ENCODE measurements at places on chromosomes 7 and 10.

GRCh38 chr10:104906112-104906511, 265.0 kb downstream of the SORCS3 start:
- no peak for DNase-seq

DNA sequence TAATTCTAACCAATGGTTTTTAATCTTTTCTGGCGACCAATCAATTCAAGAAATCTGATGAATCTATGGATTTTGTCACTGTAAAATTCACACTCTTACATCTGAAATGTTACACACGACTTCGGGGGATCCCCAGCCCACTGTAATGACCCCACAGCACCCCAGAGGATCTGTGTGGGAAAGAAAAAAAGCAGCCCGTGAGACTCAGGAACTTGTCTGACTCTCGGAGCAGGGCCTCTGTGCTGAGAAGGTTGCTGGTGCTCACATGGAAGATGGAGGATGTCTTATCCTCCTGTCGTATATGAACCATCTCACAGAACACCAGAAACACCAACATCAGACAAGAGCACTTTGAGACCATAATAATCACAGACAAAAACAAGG, 228.4 kb upstream of the INHBA start:
- no peak for DNase-seq

GRCh38 chr7:18647582-18647981, 152.0 kb downstream of the HDAC9 start:
- DNase-seq = no peak

GRCh38 chr7:27462575-27463270, 200.0 kb downstream of the HIBADH start:
- no peak for DNase-seq

GRCh38 chr7:71329030-71329660, 197.2 kb downstream of the GALNT17 start:
- DNase-seq = no peak

GRCh38 chr7:30545791-30546555, 41.3 kb upstream of the GGCT start:
- DNase-seq = no peak

DNA sequence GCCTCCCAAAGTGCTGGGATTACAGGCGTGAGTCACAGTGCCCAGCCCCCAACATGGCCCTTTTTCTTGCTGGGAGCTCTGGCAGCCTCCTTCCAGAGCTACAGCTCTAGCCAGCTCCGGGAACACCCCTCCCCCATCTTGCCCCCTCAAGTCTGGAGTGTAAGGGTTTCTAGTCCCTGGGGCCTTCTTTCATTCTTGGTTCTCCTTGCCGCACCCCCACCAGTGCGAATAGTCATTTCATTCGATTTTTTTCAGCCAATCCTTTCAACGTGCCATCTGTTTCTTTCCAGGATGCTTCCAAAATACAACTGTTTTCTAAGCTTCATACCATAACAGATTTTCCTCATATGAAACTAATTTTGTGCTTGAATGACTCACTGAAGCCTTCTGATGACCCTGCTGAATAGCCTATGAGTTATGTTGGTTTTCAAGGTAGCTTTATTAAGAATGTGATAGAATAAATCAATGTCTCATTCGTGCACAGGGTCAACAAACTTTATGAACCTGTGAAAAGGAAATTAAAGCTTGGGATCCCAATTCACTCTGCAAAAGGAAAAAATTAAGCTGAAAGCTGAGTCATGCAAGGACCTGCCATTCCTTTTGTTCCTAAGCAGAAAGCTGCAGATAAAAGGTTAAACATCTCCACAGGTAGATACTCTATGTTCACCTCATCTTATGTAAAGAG, 38.6 kb downstream of the CDC14C start:
- DNase-seq = no peak

DNA sequence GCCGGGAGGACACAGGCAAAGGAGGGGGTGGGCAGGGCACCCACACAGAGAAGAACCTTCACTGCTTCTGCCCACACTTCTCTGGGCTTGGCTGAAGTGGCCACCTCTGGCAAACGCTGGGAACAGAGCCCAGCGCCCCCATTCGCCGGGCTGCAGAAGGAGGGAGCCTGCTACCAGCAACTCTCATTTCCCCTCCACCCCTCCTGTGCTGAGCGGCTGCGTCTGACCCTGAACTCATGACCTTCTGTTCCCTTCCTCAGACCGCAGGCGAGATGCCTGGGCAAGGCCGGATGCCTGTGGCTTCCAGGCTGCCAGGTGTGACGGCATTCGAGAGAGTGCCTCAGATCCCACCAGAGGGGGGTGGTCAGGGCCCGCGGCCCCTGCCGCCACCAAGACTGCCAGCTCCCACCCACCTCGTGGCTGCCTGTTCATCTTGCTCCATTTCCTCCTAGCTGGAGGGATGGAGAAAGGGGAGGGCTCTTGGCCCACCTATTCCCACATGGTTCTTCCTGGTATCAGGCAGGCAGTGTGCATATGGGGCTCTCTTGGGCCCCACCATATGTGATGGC, 19.8 kb downstream of the DNAJB12 start:
- peak; percentile 94 for DNase-seq

DNA sequence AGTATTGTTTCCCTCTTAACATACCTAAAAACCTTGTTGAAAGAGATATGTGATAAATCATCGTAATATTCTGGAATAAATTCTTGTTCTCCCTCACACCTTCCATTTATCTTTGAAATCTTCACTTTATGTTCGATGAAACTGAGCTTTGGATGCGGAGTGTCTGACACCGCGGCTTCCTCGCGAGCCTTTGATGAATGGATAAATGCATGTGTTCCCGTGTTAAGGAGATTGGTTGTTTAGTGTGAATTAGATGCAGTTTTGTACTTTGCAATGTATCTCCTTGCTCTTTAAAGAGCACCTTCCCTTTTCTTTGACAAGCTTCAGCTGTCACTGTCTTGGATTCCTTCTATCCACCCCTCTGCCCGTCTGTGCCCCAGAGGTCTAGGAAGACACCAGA, 138.1 kb downstream of the DOCK1 start:
- DNase-seq = no peak

DNA sequence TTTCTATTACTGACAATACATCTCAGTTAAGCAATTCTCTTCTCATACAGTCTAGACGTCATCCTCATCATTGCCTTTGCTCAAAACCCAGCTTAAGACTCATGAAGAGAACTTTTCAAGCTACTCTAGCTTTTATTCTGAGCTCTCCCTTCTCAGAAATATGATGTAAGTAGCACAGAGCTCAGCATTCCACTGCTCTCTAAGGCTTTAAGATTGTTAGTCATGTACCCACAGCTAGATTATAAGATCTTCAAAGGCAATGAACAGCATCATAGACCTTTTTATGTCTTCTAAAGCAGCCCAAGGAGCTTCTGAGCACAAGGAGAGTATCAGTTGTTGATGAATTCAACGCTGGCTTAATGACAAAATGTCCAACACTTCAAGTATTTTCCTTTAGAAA, 119.3 kb downstream of the NRP1 start:
- DNase-seq = no peak

GRCh38 chr7:77247206-77247850, 47.7 kb upstream of the FGL2 start:
- peak; percentile 92 for DNase-seq

DNA sequence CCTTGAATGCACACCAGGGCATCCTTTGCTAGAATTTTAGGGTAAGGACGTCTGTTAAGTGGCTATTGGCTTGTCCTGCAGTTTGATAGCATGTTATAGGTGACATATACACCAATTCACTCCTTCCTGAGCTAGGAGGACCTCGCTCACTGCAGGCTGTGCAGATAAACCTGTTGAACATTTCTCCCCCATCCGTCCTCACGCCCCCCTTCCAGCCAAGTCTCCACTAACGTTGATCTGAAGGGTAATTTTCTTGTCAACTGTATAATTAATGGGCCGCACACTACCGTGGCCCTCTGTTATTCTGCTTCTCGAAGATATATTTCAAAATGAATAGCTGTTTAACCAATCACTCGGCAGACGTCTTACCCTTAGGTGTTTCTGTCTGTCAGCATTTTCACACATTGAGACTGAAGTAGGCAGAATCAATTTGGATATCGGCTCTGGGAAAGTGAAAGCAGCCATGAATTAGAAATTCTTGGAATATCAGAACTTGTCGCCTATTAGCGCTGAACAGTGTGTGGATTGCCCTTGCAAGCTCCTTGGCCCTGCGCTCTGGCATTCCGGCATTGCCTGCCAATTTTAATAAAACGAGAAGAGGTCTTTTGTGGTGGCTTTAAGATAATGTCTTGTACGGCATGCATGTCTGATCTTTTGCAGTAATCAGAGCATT, 905.3 kb downstream of the TYW1 start:
- DNase-seq = no peak

- DNase-seq = no peak
Measured at GRCh38 chr10:110775020-110775375, 96.7 kb upstream of the PDCD4 start.

DNA sequence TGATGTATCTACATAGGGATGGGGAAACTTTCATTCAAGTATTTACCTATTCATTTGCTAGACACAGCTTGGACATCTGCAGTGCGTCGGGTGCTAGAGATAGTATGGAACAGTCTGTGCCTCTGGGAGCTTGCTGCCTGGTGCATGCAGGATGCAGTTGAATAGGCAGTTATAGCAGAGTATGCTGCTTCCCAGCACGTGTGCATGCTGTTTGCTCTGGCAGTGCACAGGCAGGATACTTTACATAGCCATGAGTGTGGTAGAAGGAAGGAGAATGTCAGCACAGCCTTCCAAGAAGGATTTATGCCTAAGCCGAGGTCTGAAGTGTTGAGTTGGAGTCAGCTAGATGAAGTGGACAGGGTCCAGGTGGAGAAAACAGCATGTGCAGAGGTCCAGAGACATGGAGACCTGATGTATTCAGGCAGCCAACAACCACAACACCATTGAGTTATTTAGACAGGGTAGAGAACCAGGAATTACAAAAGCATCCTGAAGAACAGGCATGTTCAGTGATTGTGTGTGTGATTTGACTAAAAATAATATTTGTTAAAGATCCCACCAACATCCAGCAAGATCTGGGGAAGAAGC, 8.1 kb downstream of the MAP3K8 start:
- DNase-seq = no peak

GRCh38 chr7:39948375-39948955, 1.6 kb upstream of the CDK13 start:
- peak; percentile 58 for DNase-seq

DNA sequence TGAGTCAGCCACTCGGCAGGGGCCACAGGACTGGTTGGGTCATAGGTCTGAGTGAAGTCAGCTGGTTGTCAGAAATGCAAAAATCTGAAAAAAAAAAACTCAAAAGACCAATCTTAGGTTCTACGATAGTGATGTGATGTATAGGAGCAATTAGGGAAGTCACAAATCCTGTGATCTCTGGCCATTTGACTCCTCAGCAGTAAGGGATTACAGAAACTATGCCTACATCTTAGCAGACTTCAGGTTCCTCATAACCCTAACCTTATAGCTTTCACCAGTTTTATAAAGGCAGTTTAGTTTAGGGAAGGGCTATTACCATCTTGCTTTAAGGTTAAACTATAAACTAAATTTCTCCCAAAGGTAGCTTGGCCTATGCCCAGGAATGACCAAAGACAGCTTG, 163.1 kb upstream of the HGF start:
- DNase-seq = no peak

DNA sequence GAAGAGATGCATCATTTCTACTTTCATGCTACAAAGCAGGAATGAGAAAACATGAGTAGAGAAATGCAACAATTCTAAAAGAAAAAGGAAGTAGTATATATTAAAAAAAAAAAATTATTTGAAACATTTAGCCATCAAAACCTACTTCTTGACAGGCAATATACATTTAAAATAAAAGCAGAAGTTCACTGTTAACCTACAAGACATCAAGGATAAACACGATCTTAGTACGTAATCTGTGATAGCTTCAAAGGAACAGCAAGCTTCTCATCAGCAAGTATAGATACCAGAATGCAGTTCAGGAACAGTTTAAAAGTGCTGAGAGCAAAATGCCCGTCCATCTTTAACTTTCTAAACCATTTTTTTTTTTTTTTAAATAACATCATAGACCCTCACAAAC, 36.9 kb downstream of the MALSU1 start:
- DNase-seq = no peak

DNA sequence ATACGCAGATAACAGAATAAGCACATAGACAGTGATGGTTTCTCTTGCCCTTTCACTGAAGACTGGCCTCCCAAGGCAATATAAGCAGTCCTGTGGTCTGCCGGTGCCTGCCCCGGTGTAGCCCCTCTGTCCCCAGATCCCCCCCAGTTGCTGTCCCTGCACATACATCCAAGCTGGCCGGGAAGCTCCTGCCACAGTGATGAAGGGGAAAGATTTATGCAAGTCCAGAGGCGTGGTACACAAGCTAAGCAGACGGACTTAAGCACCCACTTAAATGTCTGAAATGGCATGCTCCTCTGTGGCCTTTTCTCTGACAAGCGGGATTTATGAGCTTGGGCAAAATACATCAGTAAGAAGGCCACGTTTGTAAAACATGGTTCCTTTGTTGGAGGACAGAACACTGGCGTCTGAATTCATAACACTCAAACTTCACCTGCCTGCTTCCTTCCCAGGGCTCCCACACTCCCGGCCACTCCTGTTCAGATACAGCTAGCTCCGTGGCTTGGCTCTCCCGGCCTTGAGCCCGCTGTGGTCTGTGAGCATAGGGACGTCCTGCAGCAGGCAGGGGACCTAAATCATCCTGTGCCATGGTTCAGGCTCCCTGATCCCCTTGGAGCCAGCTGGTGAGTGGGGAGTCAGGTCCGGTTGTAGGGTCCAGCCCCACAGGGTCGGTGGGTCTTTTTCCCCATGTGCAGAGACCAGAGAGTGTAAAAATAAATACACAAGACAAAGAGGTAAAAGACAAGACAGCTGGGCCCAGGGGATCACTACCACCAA, 61.7 kb upstream of the PPP2R2D start:
- no peak for DNase-seq

DNA sequence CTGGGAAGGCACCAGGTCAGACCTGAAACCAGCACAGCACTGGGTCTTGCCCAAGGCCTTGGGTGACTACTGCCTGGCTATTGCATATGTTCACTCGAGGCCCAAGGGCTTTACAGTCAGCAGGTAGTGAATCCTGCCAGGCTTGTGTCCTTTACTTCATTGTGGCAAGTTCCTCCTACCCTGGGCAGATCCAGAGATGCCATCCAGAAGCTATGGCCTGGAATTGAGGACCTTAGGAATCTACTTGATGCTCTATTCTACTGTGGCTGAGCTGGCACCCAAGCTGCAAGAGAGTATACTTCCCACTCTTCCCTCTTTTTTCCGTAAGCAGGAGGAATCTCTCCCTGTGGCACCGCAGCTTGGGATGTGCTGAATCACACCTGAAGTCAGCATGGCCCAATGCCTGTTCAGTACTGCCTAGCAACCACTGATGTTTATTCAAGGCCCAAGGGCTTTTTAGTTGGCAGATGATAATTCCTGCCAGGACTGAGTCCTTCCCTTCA, 246.7 kb upstream of the CTBP2 start:
- DNase-seq = no peak

DNA sequence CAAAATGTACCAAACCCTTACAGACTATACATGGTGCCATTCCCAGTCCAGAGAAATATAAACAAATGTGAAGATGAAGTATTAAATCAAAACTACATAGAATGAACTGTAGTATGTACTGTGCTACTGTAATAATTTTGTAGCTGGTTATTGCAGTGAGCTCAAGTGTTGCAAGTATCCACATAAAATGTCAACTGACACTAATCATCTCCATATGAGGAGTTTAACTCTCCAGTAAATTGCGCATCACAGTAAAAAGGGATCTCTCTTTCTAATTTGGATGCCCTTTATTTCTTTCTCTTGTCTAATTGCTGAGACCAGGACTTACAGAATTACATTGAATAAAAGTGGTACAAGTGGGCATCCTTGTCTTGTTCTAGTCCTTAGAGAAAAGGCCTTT, 165.5 kb downstream of the CPED1 start:
- no peak for DNase-seq

- peak; percentile 84 for DNase-seq
Measured at GRCh38 chr10:49606981-49607535, 3.1 kb upstream of the SLC18A3 start.

Data from stimulated activated effector memory CD8-positive, alpha-beta T cell treated with anti-CD3 and anti-CD28 coated beads, Interleukin-12 subunit alpha, Interleukin-12 subunit beta, amount 100 ng/mL, for 72 hours (primary cell).